NCI-H1930 (cell line): ENCODE measurements at places on chromosomes 6 and 20.

GRCh38 chr6:46438245-46438644 lies 53.0 kb downstream of the RCAN2 start:
- DNase-seq = no peak

DNA sequence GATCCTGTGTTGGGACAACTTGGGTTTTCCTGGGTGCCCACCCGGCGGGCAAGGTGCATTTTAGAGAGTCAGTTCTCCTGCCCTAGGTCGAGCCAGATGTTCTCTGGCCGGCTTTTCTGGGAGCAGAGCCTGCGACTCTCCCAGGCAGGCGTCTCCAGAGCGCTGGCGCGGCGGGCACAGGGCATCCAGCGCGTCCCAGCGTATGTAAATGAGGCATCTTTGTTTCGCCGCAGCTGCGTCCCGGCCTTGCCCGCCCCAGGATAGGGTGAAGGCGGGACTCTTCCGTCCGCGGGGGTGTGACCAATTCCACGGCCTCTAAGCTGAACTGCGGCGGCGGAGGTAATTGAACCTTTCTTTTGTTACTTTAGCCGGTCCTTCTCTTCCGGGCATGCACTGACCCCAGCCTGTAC lies 9.1 kb downstream of the GRIK2 start:
- peak; percentile 7 for DNase-seq

DNA sequence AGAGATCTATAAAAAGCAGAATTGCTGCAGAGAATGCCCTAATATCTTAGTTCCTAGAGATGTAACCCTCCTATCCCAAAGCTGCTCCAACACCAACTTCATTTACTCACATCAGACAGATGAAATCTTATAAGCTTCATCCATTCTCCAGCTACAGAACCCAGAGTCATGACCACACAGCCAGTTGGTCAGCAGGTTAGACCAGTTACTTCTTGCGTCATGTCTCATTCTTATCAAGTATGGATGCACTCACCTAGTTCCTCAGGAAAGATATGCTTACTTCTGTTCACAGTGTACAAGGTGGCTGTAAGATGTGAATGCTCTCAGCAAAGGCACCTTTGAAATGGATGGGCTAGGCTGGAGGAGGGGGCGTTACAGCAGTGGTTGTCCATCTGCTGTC lies 47.9 kb upstream of the ISM1 start:
- no peak for DNase-seq

DNA sequence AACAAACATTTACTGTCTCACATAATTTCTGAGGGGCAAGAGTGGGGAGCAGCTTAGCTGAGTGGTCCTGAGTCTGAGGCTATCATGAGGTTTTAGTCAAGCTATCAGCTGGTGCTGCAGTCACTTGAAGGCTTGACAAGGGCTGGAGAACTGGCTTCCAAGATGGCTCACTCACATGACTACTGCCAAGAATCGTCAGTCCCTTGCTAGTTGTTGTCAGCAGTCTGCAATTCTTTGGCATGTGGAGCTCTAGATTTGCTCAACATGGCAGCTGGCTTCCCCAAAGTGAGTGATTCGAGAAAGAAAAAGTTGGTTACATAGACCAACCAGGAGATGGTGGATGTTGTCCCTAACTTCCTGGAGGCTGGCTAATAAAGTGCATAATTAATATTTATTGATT lies 2.8 kb upstream of the LRRC1 start:
- no peak for DNase-seq

- DNase-seq = no peak
Measured at GRCh38 chr6:87115402-87116135, 20.7 kb upstream of the CGA start.

GRCh38 chr6:53130569-53131290 lies 17.9 kb downstream of the GCM1 start:
- no peak for DNase-seq

GRCh38 chr6:161674930-161675682 lies 401.2 kb upstream of the AGPAT4 start:
- DNase-seq = no peak

DNA sequence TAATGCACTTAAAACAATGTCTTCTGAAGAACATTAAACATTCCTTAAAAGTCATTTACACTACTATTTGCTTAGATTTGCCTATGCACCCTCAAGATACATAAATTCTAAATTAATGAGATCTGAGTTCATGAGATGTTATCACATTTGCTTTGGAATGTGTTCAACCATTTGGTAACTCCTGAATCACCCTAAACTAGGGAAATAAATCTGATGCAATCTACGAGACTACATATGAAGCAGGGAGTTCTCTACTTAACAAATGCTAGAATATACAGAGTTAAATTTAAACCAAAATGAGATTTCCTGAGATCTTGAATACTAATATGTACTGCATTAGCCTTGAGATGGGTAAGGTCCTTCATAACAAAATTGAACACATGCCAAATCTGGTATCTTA lies 170.1 kb downstream of the CLIC5 start:
- DNase-seq = no peak

- DNase-seq = peak; percentile 27
Measured at GRCh38 chr20:21208999-21209398, 83.1 kb downstream of the KIZ start.

DNA sequence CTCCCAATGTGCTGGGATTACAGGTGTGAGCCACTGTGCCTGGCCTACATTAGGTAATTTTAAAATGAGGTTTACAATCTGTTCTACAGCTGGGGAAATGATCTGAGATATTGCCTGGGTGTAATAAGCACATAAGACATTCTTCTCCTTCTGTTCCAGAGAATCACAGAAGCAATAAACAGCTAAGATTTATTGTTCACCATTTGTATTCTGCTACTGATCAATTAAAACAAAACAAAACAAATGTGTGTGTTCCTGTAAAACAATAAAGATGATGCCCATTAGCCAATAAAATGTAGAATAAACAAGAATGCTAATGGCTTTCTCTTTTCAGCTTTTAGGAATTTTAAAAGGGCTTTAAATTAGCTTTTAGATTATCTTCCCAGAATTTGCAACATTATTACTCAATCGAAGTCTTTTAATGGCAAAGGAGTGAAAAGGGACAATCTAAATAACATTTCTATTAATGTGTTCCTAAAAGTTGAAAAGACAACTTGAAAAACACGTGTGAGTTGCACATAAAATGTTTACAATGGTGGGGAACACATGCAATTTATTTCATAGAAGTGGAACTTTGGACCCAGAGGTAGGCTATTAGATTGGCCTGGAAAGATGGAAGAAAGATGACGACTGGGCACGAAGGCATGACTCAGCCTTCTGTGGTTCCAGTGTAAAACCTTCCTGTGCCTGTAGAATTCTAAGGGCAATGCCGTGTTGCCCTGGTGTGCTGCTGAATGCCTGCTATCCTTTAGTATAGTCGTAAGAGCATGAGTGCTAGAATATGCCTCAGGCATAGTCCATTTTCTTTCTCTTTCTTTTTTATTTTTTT lies 29.0 kb upstream of the DEK start:
- DNase-seq = no peak

GRCh38 chr6:134416418-134417154 lies 98.7 kb upstream of the SGK1 start:
- no peak for DNase-seq

DNA sequence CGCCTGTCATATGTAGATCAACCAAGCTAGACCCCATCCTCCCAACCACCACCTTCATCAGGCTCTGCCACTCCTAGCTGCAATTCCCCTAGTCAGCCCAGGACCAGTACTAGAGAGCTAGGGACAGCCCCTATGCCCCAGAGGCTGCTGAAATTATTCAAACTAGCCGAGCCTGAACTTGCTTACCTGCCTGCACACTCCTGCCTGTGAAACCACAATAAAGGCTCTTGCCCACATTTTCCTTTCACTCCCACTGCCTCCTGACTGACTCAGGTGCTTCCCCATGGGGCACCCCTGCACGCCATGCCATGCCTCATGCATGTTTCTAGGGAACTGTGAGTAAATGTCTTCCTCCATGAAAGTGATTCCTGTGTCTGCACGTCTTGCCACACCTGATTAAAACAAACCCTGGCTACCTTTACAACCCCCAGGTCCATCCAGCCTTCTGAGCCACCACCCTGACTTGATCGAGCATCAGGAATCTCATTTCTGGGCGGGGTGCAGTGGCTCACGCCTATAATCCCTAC lies 66.5 kb upstream of the IER3 start:
- no peak for DNase-seq

GRCh38 chr20:64168381-64169090 lies 4.3 kb downstream of the MYT1 start:
- DNase-seq = no peak

DNA sequence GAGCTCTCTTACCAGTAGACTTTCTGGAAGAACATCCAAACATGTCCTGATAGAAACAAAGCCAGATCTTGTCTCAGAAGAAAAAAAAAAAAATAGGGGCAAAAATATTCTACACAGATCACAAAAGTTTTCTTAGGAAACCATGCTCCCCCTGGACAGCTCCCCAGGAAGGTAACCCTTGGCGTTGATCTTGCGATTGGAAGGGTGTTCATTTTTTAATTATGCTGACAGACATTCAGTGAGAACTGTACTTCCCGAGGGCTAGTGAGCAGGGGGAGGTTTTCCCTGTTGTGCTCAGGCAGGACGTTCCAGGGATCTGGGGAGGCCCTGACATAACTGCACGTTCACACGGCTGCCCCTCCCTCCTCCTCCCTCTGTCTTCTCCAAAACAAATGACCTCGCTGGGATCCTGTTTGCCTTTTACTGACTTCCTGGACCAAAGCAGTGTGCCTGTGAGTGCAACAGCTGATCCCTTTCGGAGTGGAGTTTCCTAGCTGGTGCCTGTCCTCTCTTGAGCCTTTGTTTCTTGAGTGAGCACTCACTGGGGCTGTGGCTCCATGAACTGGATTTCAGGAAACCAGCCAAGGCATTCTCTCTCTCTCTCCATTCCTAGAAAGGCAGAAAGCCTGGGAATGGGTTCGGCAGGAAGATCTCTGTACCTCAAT lies 46.7 kb downstream of the MARCKS start:
- no peak for DNase-seq

DNA sequence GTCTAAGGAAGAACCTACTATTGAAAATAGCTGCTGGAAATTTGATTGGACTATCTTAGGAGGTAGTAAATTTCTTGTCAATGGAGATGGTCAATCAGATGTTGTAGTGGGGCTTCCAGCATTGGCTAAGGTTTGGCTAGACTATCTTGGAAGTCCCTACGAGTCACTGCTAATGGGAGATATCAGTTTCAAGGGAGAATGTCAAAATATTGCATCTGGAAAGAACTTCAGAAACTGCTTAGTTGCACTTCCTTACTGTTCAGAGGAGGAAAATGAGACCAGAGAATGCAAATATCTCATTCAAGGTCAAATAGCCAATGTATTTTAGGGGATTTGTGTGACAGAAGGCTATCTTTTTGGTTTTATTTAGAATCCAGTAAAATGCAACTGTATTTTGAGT lies 53.5 kb upstream of the CCN2 start:
- no peak for DNase-seq

- DNase-seq = peak; percentile 9
Measured at GRCh38 chr6:149961728-149962425, 1.9 kb upstream of the ULBP1 start.

- no peak for DNase-seq
Measured at GRCh38 chr20:62753626-62754025, 42.6 kb upstream of the MRGBP start.

DNA sequence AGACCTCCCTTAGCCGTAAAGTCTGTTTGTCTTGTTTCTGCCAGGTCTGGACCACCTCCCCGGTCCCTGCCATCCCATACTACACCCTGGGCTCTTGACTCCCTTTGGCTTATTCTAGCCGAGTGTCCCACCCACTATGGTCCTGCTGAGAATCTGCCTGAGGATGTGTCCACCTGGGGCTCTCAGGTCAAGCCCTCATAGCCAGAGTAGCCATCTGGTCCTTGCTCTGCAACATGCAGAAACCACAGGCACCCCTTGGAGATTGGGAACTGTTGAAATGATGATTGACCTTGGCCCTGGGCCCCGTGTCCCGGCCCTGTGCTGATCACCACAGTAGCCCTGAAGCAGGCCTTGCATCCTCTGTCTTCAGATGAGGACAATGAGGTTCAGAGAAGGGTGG lies 44.0 kb downstream of the VSTM2L start:
- DNase-seq = no peak

DNA sequence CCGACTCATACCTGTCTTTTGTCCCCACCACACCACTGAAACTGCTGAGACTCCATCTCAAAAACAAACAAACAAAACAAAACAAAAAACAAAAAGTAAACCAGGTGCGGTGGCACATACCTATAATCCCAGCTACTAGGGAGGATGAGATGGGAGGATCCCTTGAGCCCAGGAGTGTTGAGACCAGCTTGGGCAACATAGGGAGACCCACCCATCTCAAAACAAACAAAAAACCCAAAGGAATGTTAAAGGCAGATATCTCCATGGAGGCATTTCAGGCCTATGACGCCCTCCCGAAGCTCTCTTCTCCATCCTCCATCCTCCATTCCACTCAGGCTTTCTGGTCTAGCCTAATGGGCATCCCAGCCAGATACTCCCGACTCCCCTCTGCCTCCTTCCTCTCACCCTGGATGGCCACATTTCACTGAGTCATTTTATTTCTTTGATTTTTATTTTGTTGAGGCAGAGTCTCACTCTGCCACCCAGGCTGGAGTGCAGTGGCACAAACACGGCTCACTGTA lies 3.2 kb upstream of the SLC4A11 start:
- DNase-seq = no peak

DNA sequence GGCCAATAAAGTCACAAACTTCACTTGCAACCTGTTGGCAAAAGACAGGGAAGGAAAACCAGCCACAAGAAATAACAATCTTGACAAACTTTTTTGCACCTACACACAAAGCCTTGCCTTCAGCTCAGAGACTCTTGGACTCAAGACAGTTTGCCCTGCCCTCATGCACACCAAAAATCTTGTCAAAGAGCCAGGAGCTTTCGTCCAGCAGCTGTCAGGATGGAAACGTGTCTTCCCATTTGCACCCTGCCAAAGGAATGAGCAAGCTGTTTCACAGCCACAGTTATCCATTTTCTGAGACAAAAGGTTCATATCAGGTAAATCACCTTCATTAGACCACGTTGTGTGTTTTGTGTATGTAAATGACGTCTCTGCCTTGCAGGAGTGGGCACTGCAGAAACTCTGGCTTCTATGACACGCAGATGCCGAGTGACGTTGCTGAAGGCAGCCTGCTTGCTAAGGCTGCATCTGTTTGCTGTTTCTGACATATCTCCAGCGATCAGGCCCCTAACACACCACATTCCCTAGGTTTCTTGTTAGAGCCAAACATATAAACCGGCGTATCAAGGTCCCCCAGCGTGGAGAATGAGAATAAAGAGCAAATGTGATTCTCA lies 193.4 kb downstream of the SYNDIG1 start:
- no peak for DNase-seq

DNA sequence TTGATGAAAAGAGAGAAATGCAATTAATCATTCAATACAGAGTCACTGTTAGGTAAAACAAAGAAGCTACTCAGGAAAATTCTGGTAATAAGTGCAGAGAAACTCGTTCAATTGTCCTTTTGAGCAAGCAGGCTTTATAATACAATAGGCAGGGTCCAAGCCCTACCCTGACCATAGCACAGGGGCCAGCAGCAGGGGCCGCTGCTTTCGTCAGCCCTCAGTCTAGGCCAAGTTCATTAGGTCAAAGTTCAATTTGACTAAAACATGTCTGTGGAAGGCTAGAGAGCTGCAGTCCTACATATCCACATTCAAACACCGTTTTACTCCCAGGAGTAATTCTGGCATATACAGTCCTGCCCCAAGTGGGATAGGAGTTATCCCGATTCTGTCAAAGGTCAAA lies 94.6 kb downstream of the BCAS1 start:
- DNase-seq = no peak
